ENCODE measurements at places on chromosomes 6 and 20. TPM values are rescaled to one million over a fixed set of nuclear protein-coding genes. Genes with fewer than 3 reads are reported as not detected.

Gene TJAP1
- 16.0 TPM for total RNA-seq

Gene RAD21L1
- 0.52 TPM for total RNA-seq

Gene RIMS1
- total RNA-seq = 0.91 TPM

Gene SMAP1
- 17.0 TPM for total RNA-seq

Gene MYL9
- 150 TPM for total RNA-seq

Gene C6orf52
- 3.9 TPM for total RNA-seq

Gene MAFB
- total RNA-seq = 0.39 TPM

Gene ATRN
- total RNA-seq = 38.3 TPM

Gene TLDC2
- not detected for total RNA-seq

Gene MLIP
- not detected for total RNA-seq

Gene VTA1
- 58.0 TPM for total RNA-seq

Gene PDCD2
- 71.1 TPM for total RNA-seq

Gene LPIN3
- total RNA-seq = 3.4 TPM

Gene CCDC170
- total RNA-seq = 0.24 TPM

Gene PRDM13
- not detected for total RNA-seq

Gene GJA10
- total RNA-seq = not detected

Gene GLP1R
- total RNA-seq = not detected

Gene FAM50B
- total RNA-seq = 10.1 TPM

Gene COL20A1
- not detected for total RNA-seq

Gene TNF
- not detected for total RNA-seq

Gene CFB
- total RNA-seq = 10.7 TPM

Gene PPP1R16B
- 0.56 TPM for total RNA-seq

Gene RNASET2
- total RNA-seq = 12.5 TPM

Gene EYA2
- 0.24 TPM for total RNA-seq

Gene RCAN2
- total RNA-seq = 5.9 TPM

Gene OLIG3
- not detected for total RNA-seq

Gene HLA-DQA2
- not detected for total RNA-seq

Gene PHF20
- 26.5 TPM for total RNA-seq

Gene SCRT2
- total RNA-seq = not detected

Gene HMGA1
- total RNA-seq = 889 TPM

Gene SNAI1
- total RNA-seq = 12.4 TPM

Gene OR2B6
- total RNA-seq = not detected

Gene RFX6
- total RNA-seq = not detected

Gene CNBD2
- total RNA-seq = 3.4 TPM

Gene TREM1
- total RNA-seq = 1.2 TPM

Gene SNRPB
- total RNA-seq = 592 TPM

Gene MROH8
- 0.39 TPM for total RNA-seq

Gene RIPOR3
- total RNA-seq = 13.7 TPM

Gene MOG
- total RNA-seq = not detected

Gene LTV1
- 14.1 TPM for total RNA-seq

Gene EEF1A1
- 14,163 TPM for total RNA-seq

Gene MTRF1L
- 14.9 TPM for total RNA-seq

Gene TFAP2B
- total RNA-seq = not detected

Gene LCA5
- total RNA-seq = 7.5 TPM

Gene ACTL10
- 1.4 TPM for total RNA-seq

Gene MDC1
- total RNA-seq = 11.2 TPM

Gene C20orf141
- not detected for total RNA-seq

Gene HEY2
- total RNA-seq = not detected

Gene KCNQ5
- total RNA-seq = 0.32 TPM

Data from epithelial cell of alveolus of lung (primary cell).